ENCODE measurements at places on chromosomes 3 and 15.

- DNase-seq, result no peak
These were observed 255.3 kb upstream of the IL12A start for GRCh38 chr3:159733194-159733860.

DNA sequence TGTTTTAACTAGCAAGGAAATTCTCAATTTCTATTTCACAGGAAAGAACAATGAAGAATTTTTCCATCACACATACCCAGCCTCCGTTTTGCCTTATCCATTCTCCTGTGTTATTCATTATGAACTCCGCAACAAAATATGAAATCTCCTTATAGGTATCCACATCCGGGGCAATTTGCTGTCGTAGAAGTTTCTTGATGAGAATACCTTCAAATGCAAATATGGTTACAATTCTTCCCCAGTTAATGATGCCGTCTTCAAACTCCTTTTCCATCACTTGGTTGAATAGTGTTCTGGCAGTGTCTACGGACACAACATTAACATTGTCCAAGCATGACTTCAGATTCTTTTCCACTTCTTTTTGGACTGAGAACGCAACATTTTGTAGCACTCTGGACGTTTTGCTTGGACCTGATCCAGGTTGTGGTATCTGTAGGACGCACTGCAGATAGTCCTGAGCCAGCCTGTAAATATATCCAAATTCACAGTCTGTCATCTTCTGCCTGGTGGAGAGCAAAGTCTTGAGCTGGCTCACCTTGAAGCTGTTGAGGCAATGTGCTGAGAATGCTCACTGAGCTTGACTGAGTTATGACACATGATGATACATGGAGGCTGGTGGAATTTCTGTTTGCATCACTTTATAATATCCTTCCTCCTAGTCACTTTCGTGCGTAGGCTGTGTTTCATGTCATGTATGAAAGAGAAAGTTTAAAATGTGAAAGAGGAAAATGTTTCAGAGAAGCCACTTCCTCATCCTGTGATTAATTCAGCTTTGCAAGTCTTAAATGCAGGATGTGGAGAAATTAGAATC lies at the start of gene BCL2A1:
Gene BCL2A1, minus strand, starts transcription at position 573 of the 811 bp plus-strand sequence. Its CDS starts 77 bp downstream, at position 496.
- no peak for DNase-seq

- no peak for DNase-seq
These were observed 841.2 kb downstream of the TUSC7 start for GRCh38 chr3:117550766-117551165.

GRCh38 chr3:55440104-55440708 lies 46.9 kb downstream of the WNT5A start:
- no peak for DNase-seq

- DNase-seq, result no peak
These were observed 577.5 kb upstream of the NECTIN3 start for GRCh38 chr3:110494093-110494490.

DNA sequence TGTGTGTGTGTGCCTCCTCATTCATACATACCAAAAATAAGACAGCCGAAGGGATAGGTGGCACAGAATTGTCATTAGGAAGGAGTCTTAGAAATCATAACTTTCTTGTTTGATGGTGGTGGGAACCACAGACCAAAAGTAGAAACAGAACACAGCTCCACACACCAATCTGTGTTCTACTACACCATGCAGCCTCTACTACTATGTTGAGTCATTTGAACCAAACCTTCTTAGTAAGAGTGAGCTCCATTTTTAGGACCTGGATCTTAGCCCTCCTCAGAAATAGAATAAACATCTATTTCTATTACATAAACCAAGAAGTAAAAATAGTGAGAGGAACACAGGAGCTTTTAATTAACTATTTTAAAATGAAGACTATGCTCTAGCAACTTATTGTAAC lies 27.9 kb upstream of the PLCH1 start:
- no peak for DNase-seq

- DNase-seq, result no peak
These were observed 5.0 kb upstream of the FOXB1 start for GRCh38 chr15:59998950-59999611.

DNA sequence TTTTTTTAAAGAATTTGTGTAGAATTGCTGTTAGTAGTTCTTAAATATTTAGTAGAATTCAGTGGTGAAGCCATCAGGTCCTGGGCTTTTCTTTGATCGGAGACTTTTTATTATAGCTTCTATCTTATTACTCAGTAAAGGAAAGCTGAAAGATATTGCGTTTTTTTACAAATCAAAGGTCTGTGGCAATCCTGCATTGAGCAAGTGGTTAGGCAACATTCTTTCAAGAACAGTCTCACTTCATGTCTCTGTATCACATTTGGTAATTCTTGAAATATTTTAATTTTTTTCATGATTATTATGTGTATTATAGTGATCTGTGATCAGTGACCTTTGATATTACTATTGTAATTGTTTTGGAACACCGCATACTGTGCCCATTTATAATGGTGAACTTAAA lies 140.8 kb downstream of the UNC13C start:
- no peak for DNase-seq

- no peak for DNase-seq
These were observed 60.5 kb upstream of the ACTC1 start for GRCh38 chr15:34855893-34856292.

DNA sequence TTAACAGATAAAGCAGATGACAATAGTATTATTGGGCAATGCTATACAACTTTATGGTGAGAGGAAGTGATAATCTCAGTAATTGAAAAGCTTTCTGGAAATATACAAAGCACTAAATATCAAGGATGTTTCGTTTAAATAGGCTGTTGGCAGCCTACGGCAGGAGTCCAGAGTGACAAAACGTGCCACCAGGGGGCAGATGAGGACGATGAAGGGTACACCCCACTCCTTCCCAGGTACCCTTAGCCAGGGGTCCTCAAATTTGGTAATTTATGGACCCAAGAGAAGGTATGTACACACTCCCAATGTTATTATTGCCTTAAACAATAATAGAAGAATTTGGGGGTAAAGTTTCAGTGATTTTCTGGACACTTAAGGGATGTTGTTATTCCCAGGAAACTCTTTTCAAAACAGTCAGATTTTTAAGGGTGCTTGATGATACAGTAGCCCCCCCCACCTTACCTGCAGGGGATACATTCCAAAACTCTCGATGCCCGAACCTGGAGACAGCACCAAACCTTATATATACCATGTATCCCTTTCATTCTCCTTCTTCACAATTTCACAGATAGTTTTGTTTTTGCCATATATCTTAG lies 1.4 kb upstream of the MAGEL2 start:
- no peak for DNase-seq

GRCh38 chr3:49415931-49416601 lies 3.8 kb downstream of the TCTA start:
- DNase-seq, result peak; percentile 65

- DNase-seq, result no peak
These were observed 38.8 kb upstream of the PLXND1 start for GRCh38 chr3:129645286-129645685.

DNA sequence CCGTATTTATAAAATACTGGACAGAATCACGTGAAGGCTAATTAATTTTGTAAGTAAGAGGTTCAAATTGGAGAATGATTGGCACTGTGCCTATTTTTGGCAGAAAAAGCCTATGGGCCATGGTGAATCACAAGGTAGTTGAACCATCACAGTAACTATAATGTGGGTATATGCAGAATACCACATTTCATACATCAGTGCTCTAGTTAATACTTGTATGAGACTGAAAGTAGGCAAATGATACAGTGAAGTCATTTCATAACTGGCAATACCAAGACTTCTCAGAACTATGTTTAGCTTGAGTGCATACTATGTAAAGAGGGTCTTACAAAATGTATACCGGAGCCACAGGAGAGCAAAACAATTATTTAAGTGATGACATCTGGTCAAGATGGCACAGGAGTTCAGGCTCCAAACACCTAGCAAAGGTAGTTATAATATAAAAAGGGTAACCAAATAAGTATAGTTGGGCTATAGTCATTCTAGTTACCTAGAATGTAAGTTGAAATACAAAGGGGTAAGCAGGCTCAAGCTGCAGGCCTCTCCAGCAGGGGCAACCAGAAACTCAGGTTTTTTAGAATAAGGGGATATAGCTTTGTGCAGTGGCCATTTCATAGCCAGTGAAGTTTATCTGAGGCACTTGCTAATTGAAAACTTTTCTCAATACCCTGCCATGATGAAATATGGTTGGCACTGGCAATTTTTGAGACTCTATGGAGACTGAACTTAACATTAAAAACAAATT lies 19.1 kb downstream of the GPR160 start:
- DNase-seq, result no peak

GRCh38 chr15:41940441-41940857 lies 31.9 kb downstream of the EHD4 start:
- peak; percentile 33 for DNase-seq

GRCh38 chr3:172061724-172062184 lies 22.4 kb downstream of the FNDC3B start:
- no peak for DNase-seq

GRCh38 chr15:101141926-101142527 lies 109.8 kb downstream of the CHSY1 start:
- no peak for DNase-seq

- no peak for DNase-seq
These were observed 152.9 kb upstream of the RGMA start for GRCh38 chr15:93241696-93242585.

- no peak for DNase-seq
These were observed 2.3 kb downstream of the RPLP1 start for GRCh38 chr15:69454953-69455352.

DNA sequence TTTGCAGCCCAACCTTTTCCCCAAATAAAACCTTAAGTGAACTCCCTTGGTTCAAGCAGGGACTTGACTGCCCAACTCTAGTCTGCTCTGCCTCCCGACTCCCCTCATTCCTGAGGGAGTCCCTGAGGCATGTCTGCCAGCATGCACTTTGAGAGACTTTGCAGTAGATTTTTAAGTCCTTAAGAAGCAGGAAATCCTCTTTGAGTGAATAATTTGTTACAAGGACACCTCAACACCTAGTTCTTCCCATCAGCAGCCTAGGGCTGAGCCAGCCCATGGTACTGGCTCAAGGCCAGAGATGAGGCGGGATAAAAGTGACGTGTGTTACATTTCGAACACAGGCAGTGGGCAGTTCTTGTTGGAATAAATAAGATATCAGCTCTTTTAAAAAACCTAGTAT lies 204.3 kb upstream of the SLC2A2 start:
- no peak for DNase-seq

- DNase-seq, result no peak
These were observed 41.8 kb downstream of the ITGB5 start for GRCh38 chr3:124845406-124845805.

Data from T-helper 17 cell (primary cell).